ENCODE measurements at places on chromosomes 13 and 19.

- no peak for DNase-seq
Measured at GRCh38 chr13:29730253-29730652, 120.2 kb downstream of the UBL3 start.

- no peak for DNase-seq
Measured at GRCh38 chr13:51397262-51397941, 55.4 kb downstream of the INTS6 start.

- DNase-seq, result no peak
Measured at GRCh38 chr13:90683711-90684131, 663.8 kb upstream of the MIR17HG start.

DNA sequence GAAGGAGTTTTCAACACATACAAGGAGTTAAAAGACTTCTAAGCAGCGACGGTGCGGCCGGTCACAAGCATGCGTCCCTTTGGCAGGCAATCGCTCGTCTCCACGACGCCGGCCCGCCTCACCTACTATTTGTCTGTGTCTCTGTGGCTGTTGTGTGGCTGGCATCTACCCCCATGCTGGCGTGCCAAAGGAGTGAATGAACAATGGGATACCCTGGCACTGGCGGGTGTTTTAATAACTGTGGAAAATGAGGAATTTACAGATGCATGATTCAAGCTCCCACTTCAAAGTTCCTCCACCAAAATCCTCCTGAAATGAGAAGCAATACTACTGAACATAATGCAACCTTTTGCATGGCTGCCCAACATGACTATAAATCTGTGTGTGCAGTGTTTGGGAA is 176.6 kb downstream of the KLF5 start:
- DNase-seq, result no peak

- DNase-seq, result no peak
Measured at GRCh38 chr19:57653689-57654088, 15.0 kb upstream of the ZSCAN4 start.

DNA sequence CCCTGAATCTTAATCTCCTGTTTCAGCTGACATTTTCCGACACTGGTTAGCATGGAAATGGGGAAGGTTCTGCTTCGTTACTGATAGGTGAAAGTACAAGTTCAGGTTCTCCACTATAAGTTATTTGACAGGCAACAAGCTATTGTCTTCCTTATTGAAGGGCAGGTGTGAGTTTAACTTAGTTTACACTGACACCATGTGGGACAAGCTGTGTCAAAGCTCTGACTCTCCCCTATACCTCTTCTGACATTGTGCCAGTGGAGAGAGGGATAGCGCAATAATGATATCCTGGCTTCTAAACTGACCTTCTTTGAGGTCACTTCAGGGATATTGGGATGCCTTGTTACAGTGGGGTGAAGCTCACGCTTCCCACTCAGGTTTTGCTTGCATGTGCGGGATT is 587.0 kb upstream of the SLITRK5 start:
- DNase-seq, result no peak

GRCh38 chr19:14694641-14695266 is 4.9 kb downstream of the ZNF333 start:
- DNase-seq, result no peak

- no peak for DNase-seq
Measured at GRCh38 chr19:7254590-7254989, 39.6 kb downstream of the INSR start.

GRCh38 chr19:13133241-13133870 is 15.3 kb downstream of the NACC1 start:
- no peak for DNase-seq

GRCh38 chr13:93529961-93530360 is 303.4 kb downstream of the GPC6 start:
- DNase-seq, result no peak

- no peak for DNase-seq
Measured at GRCh38 chr13:93248627-93249047, 22.0 kb downstream of the GPC6 start.

- DNase-seq, result no peak
Measured at GRCh38 chr19:44869733-44870470, 21.2 kb upstream of the TOMM40 start.

DNA sequence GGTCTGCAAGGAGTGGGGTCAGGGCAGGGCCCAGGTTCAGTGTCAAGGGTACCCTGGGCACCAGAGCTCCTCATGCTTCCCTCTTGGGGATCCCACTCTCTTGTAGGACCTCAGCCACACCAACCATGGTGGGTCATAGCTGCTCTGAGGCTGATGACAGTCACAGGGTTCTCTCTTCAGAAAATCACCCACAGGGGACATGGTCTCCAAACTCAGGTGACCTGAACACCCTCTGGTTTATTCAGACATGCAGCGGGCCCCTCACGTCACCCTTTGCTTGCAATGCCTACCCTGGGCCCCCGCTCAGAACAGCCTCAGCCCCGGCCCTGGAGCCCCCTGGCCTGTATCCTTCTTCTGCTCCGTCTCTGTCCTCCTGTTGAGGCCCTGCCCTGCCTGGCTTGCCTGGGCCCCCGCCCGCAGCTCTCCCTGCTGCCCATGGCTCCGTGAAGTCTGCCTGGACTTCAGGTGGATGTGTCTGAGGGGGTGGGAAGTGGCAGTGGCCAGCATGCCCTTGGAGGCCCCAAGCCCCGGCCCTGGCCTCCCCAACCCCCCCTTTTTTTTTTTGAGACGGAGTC is 20.4 kb downstream of the CHERP start:
- DNase-seq, result no peak
